Progenitor cell of endocrine pancreas (in vitro differentiated cells): ENCODE measurements at places on chromosomes 1 and 21. TPM values are rescaled to one million over a fixed set of nuclear protein-coding genes. Genes with fewer than 3 reads are reported as not detected.

The RALGPS2 gene
- 58.9 and 64.4 TPM in 2 replicates for total RNA-seq

GRCh38 chr1:161013488-161014230, 7.3 kb downstream of the F11R start:
- DNase-seq = no peak

The EPHA10 gene
- total RNA-seq = 5.1 and 6.2 TPM in 2 replicates

DNA sequence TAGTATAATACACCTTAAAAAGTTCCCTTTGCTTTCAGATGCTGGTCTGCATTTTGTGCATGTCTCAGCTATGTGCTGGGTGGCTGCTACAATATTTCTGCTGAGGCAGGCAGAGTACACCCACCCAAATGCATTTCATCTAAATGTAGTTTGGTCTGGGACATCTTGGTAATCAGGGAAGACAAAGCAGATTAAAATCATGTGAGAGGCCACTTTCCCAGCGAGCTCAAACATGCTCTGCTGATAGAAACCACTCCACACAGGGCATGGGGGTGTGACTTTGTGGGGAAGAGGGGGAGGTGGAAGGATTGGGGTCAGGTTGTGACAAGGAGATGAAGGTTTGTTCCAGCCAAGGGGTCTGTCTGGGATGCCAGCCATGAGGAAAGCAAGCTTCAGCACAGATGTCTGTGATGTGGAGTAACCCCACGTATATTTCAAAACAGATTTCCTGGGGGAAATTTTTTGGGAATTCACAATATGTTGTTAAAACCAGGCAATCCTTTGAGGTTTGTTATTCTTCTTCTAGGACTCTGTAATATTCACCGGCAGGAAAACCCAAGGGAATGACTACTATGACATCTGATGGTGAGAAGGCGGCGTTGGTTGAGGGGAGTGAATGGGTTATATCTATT, 255.1 kb upstream of the FGGY start:
- no peak for DNase-seq

DNA sequence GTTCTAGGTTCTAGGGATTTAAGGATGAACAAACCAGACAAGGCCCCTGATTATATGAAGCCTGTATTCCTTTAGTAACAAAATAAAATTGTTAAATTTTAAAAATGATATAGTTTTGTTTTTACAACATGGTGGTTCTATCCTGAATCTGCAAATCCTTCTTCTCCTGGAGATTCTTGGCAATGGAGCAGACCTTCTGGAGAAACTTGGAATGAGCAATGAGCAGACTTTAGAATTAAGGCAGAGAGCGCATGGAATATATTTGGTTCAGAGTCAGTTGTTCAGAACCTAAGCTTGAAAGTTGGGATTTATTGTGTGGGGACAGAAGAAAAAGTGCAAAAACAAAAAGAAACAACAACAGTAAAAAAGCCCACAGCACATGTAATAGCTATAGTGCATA, 381.1 kb downstream of the ADGRL2 start:
- no peak for DNase-seq

The CA6 gene
- not detected in 2 replicates for total RNA-seq

GRCh38 chr1:118097622-118098348, 87.2 kb downstream of the SPAG17 start:
- DNase-seq = no peak

GRCh38 chr1:159925719-159926078, 392 bp upstream of the TAGLN2 start:
- no peak for DNase-seq

GRCh38 chr1:9826616-9827015, 2.9 kb upstream of the CLSTN1 start:
- DNase-seq = no peak

DNA sequence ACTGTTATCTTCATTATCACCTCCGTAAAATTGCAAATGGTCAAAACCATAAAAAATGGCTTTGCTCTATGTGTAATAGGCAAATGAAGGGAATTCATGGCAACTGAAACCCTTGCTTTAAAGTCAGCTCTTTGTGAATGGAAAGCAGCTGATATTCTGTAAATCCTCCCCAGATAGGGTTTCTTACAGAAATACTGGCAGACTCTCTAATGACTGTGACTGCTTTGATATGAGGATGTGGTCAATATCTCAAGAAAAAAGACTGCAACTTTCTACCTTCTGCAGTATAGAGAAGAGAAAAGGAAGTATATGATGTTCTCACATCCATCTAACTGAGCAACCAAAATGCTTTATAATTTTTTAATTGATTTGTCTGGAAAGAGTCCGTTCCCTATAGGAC, 193.1 kb downstream of the ST6GALNAC3 start:
- no peak for DNase-seq

DNA sequence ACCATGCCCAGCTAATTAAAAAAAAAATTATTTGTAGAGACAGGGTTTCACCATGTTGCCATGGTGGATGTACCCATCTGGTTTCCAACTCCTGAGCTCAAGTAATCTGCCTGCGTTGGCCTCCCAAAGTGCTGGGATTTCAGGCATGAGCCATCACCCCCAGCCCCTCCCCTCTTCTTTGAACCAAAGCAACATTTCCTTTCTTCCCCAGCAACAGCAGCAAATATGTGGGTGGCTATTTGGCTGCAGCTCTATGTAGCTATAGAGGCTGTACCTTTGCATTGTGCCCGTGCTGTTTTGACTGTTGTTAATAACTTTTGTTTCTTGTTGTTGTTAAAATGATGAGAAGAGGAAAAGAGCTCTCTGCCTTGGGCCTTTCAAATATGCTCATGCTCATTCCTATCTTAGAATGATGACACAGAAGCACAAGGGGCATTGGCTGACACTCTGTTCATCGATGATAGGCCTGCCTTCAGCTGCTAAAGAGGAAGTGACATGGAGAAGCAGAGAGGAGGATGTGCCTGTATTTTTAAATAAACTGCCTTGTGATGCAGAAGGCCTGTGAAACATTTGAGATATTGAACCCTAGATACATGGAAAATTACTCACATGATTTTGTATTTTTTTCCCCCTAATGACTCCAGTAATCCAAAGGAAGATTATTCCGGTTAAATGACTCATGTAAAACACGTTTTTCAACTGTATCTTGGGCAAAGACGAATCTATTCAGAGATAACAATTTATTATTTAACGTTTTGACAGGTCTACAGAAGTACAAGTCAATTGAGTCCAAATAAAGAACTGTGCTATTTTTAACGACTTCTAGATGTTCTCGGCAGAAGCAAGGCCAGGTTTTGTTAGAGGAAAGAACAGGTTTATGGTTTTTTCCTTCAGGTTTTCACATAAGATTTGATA, 20.5 kb upstream of the XPR1 start:
- no peak for DNase-seq

DNA sequence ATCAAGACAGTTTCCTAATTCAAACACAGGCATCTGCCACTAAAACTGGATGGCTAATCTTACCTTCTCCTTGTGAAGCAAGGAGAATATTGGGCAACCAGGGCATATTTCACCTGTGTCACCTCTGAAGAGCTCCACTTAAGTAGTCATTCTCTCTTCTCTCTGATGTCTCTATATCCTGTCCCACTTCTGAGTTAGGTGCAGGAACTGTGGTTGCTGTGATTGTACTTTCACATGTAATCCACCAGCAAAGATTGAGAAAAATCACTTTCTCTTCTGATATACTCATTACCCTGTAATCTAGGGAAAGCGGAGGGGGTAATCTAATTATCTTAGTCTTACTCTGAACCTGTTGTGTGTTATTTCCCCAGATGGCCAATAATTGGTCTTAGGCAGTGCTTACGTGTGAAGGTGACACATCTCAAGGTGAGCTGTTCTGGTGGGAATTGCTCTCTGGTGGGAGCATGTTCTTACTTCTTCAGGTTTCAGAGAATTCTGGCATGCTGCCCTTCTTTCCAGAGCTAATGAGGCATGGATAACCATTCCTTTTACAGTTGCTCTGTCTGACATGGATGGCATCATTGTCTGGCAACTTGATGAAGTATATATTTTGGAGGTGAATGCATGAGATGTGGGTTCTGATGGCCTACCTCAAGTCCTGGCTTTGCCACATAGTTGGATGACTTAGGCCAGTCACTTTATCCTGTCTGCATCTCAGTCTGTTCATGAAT, 12.0 kb downstream of the XCL2 start:
- no peak for DNase-seq

DNA sequence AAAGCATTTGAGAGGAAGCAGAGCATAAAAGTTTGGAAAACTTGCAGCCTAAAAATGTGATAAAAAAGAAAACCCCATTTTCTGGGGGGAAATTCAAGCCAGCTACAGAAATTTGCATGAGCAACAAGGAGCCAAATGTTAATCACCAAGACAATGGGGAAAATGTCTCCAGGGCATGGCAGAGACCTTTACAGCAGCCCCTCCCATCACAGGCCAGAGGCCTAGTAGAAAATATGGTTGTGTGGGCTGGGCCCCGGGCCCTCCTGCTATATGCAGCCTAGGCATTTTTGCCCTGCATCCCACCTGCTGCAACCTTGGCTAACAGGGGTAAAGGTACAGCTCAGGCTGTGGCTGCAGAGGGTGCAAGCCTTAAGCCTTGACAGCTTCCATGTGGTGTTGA, 299.6 kb upstream of the NCAM2 start:
- no peak for DNase-seq

The VWA1 gene
- 29.7 and 36.8 TPM in 2 replicates for total RNA-seq

DNA sequence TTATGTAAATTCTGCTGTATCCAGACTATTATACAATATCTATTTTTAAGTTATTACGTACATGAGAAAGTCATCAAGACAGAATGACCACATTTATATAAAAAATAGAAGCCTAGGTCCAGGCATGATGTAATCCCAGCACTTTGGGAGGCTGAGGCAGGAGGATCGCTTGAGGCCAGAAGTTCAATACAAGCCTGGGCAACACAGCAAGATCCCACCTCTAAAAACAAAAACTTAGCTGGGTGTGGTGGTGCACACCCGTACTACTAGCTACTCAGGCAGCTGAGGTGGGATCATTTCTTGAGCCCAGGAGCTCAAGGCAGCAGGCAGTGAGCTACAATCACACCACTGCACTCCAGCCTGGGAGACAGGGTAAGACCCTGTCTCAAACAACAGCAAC, 58.9 kb downstream of the NVL start:
- DNase-seq = no peak

DNA sequence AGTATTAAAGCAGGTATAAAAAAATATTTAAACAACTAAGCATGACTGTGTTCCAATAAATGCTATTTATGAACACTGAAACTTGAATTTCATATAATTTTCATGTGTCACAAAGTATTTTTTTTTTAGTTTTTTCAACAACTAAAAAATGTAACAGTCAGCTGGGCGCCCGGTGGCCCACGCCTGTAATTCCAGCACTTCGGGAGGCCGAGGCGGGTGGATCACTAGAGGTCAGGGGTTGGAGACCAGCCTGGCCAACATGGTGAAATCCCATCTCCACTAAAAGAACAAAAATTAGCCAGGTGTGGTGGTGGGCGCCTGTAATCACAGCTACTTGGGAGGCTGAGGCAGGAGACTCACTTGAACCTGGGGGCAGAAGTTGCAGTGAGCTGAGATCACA, 42.4 kb downstream of the RWDD3 start:
- no peak for DNase-seq

The THBS3 gene
- total RNA-seq = 46.0 and 52.2 TPM in 2 replicates

DNA sequence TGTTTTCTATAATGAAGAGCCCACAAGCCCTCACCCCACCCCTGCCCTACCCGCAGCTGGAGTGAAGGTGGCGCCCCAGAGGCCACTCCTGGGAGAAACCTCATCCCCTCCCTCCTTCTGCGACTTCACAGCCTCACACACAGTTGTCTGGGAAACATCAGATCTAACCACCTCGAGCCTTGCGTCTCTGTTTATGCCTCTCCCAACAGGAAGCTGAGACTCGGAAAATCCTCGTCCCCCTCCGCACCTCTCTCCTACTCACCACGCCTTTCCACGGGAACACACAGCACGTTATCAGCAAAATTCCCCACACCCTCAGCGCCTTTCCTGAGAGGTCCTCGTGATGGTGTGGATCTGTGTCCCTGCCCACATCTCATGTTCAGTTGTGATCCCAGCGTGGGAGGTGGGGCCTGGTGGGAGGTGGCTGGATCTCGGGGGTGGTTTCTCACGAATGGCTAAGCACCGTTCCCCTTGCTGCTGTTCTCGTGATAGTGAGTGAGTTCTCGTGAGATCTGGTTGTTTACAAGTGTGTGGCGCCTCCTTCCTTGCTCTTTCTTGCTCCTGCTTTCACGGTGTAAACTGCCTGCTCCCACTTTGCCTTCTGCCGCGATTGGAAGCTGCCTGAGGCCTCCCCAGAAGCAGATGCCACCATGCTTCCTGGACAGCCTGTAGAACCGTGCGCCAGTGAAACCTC, 190.6 kb downstream of the KIF26B start:
- no peak for DNase-seq

The KLF17 gene
- not detected in 2 replicates for total RNA-seq

The DNAJC6 gene
- total RNA-seq = 7.1 and 8.9 TPM in 2 replicates

DNA sequence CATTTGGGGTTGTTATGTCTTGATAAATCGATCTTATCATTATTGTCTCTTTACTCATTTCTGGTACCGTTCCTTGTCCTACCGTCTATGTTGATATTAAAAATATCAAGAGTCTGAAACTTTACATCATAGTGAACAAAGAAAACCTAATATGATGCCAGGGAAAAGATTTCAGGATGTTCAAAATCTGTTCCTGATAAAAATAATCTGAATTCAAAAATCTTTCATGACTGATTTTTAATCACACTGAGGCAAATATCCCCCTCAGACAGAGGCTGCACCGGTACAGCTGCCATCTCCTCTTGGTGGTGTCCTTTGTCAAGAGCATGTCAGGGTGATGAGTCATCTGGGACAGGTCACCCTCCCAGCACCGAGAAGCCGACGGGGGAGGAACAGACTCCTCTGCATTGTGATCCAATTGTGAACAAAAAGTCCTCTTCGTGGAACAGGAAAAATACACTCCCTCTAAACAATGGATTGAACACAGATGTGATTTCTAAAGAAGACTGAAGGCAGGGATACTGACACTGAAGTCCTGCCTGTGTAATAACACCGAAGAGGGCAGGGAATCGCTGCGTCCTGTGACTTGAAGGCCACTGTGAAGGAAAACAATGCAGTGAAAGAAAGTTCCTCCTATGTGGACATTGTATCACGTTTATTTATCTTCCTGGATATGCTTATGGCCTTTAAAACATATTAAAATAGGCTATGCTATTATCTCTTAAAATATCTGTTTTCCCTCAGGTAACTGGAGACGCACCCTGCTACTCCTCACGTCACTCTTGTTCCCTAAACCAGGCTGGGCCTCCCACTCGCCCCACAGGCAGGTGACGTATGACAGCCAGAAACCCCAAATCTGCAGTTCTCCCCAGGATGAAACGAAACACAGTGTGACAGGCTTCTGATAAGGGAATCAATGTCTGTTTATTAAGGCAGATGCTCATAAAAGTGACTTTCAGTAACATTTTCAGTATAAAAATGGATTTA, 4.3 kb upstream of the SPATC1L start:
- no peak for DNase-seq

The ARID1A gene
- total RNA-seq = 174 and 186 TPM in 2 replicates

- DNase-seq = no peak
Observed at GRCh38 chr1:37620707-37621106, 14.0 kb downstream of the RSPO1 start.

GRCh38 chr21:42480736-42481135, 15.3 kb downstream of the RSPH1 start:
- DNase-seq = no peak

The MYOM3 gene
- 0.62 and 0.84 TPM in 2 replicates for total RNA-seq

DNA sequence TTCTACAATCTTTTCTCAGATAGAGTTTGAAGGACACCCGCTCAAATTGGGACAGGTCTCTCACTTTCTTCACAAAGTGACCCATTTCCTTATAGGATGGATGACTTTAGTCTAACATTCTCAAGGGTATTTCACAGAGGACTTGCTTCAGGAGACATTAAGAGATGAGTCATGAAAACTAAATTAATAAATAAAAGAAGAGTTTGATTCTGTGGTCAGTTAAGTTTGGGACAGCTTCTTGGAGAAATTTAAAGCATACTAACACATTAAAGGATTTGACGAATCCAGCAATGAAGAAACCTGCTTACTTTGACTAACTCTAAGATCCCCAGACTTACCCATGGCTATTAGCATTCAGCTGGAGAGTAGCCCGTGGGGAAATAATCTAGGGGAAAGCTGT, 95.6 kb upstream of the RAB3GAP2 start:
- no peak for DNase-seq
